ENCODE measurements at places on chromosomes 6 and 20. TPM values are rescaled to one million over a fixed set of nuclear protein-coding genes. Genes with fewer than 3 reads are reported as not detected.

Gene SNAP25
- total RNA-seq: not detected

Gene WFDC2
- total RNA-seq: 0.96 TPM

Gene LY6G5C
- not detected for total RNA-seq

Gene ZSCAN9
- 8.7 TPM for total RNA-seq

Gene GRM1
- total RNA-seq: not detected

Gene RALY
- total RNA-seq: 73.5 TPM

Gene PSORS1C2
- not detected for total RNA-seq

Gene EYS
- total RNA-seq: under 0.01 TPM

Gene FAM209A
- not detected for total RNA-seq

Gene GNMT
- not detected for total RNA-seq

Gene CST1
- not detected for total RNA-seq

Gene PBOV1
- total RNA-seq: not detected

All from tracheal epithelial cell (primary cell).